ENCODE measurements at places on chromosomes 1 and 21. TPM values are rescaled to one million over a fixed set of nuclear protein-coding genes. Genes with fewer than 3 reads are reported as not detected.

GRCh38 chr1:10866321-10867093 lies 70.1 kb upstream of the CASZ1 start:
- H3K4me3 ChIP-seq, result peak overlapping the region; percentile 16
- H3K27me3 ChIP-seq, result peaks cover 9% of the 10 kb centered on the region
- H3K4me1 ChIP-seq, result peaks cover 11% of the 10 kb centered on the region

GRCh38 chr1:107262467-107263286 lies 121.8 kb downstream of the NTNG1 start:
- H3K27me3 ChIP-seq, result no peaks in the 10 kb centered on the region
- H3K27ac ChIP-seq, result no peak overlapping the region
- no peaks in the 10 kb centered on the region for H3K36me3 ChIP-seq
- H3K4me1 ChIP-seq, result no peaks in the 10 kb centered on the region

DNA sequence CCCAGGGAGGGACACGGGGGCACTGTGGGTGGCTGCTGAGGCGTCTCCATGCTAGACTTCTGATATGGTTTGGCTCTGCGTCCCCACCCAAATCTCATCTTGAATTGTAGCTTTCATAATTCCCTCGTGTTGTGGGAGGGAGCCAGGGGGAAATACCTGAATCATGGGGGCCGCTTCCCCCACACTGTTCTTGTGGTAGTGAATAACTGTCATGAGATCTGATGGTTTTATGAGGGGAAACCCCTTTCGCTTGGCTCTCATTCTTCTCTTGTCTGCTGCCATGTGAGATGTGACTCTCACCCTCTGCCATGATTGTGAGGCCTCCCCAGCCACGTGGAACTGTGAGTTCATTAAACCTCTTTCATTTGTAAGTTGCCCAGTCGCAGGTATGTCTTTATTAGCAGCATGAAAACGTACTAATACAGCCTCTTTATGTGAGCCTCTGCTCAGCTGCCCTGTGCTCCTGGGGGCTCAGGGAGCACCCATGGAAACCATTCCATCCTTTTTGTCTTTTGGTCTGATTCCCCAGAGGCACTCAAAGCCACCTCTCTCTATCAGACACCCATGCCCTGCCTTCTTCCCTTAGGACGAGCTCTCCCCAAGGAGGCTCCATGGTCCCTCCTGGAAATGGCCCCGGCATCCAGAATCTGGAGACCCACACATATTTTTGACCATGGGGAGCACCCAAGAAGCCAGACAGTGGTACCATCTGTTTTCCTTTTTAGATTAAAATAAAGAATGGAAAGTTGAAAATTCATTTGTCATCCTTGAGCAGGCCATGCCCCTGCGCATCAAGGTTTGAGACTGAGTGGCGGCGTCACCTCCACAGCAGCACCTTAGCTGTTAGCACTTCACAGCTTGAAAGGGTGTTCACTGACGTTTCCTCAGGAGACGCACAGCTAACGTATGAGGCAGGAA lies 65.9 kb upstream of the FAM20B start:
- no peaks in the 10 kb centered on the region for H3K27me3 ChIP-seq
- no peak for DNase-seq
- H3K36me3 ChIP-seq, result no peaks in the 10 kb centered on the region
- no peaks in the 10 kb centered on the region for H3K4me1 ChIP-seq
- no peak overlapping the region for H3K4me3 ChIP-seq

DNA sequence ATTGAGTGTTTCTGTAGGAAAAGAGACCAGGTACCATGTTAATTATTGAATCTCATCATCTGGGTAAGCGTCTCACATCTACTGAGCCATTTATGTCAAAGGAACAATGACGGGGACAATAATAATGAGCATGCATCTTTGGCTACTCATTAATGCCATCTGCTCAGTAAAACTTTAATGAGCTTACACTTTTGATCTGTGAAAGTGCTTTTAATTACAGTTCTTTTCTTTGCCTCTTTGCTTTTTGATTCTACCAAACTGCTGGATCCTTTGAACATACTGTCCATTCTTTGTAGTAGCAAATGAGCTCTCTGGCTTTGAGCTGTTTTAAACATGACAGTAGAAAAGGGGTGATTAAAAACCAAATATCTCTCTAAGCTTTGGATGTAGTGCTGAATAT lies 181.2 kb upstream of the IVNS1ABP start:
- H3K4me3 ChIP-seq, result no peak overlapping the region
- no peaks in the 10 kb centered on the region for H3K4me1 ChIP-seq
- H3K36me3 ChIP-seq, result no peaks in the 10 kb centered on the region

GRCh38 chr1:38724160-38725131 lies 135.1 kb downstream of the RRAGC start:
- peaks cover 31% of the 10 kb centered on the region for H3K27me3 ChIP-seq
- DNase-seq, result no peak
- H3K27ac ChIP-seq, result no peak overlapping the region
- H3K4me1 ChIP-seq, result no peaks in the 10 kb centered on the region
- no peak overlapping the region for H3K4me3 ChIP-seq

DNA sequence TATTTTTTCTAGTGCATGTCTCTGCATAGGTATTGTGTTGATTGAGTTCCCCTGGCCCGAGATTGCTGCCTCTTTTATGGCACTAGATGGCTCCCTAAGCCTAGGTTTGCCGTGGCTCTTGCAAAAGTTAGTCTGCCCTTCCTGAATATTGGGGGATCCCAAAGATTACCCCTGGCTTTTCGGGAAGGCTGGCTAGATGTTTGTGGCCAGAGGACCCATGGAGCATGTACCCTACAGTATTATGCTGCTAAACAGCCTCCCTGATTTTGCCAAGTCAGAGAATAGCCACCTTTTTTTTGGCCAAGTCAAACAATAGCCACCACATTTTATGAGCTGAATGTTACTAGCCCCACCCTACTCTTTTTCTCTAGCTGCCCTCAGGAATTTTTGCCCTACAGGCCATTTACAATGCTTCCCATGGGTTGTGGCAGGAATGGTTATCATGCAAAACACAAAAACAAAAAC lies 343.2 kb downstream of the OLFM3 start:
- no peaks in the 10 kb centered on the region for H3K4me1 ChIP-seq
- DNase-seq, result peak; percentile 18
- no peak overlapping the region for H3K27ac ChIP-seq
- no peak overlapping the region for H3K4me3 ChIP-seq
- no peaks in the 10 kb centered on the region for H3K27me3 ChIP-seq

DNA sequence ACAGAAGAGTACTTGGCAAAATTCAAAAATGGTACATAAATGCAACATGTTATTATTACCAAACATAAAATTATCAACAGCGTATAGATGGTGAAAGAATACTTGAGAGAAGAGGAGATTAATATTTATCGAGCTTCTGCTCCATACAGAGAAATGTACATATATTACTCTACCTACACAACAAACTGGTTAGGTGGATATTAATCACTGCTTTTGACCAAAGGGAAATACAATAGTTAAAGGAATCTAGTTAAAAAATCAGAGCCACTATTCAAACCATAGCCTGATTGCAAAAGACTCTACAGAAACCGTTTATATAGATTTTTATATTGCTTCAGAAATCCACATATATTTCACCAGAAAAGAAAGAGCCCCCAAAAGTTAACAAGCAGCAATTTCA lies 379.3 kb upstream of the PRMT6 start:
- no peak overlapping the region for H3K27ac ChIP-seq
- DNase-seq, result no peak
- H3K27me3 ChIP-seq, result no peaks in the 10 kb centered on the region
- H3K4me1 ChIP-seq, result no peaks in the 10 kb centered on the region
- H3K36me3 ChIP-seq, result no peaks in the 10 kb centered on the region
- H3K4me3 ChIP-seq, result no peak overlapping the region

DNA sequence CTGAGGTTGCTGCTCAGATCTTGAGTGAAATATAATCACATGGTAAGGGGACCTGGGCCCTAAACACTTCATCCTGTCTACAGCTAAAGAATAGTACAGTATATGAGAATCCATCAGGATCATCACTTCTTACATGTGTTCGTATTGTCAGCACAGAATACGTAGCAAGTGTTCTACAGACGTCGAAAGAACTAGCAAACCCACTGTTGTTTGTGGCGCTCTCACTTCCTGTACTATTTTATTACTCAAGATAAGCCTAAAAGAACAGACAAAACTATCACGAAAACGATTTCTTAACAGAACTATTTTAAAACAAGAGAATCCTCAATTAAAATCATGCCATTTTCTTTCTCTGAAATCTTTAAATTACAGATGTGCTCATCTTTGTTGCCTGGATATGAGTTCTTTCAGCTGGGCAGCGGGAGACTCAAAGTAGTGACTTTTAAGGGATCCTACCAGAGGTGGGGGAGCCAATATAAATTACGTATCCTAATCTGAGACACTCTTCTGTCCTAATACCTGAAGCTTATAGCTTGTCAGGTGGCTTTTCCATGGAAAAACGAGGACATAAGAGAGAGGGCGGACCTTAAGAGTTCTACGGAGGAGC lies 724 bp downstream of the ST7L start:
- DNase-seq, result no peak
- peaks cover 24% of the 10 kb centered on the region for H3K4me1 ChIP-seq

DNA sequence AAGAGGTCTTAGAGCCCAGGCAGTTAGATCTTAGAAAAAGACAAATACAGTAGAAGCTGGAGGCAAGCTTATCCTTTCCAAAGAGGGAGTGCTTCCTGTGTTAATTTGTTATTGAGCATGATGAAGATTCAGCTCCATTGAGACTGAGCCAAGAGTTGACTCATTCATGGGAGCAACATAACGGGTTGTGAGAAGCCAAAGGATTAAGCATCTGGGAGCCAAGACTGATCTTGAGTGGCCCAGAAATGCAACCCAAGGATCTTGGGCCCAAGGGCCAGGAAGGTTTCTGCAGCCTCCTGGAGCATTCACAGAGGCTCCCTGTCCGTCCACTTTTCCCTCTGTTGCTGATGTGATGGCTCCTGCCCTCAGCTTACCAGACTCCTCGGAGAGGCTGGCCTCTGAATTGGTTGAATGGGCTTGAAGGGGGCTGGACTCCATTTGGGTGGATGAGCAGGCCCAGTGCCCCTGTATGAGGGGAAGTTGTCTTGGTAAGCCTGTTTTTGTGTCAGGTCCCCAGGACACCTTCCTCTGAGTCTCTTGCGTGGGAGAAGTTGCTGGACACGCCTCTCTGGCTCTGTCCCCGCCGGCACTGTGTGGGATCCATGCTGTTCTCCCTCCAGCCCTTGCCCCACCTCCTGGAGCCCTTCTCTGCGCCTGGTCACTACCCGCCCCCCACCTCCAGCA lies 42.4 kb downstream of the PDE9A start:
- no peak for DNase-seq
- H3K4me3 ChIP-seq, result no peak overlapping the region
- H3K4me1 ChIP-seq, result no peaks in the 10 kb centered on the region
- no peaks in the 10 kb centered on the region for H3K27me3 ChIP-seq
- H3K36me3 ChIP-seq, result no peaks in the 10 kb centered on the region

GRCh38 chr21:20970691-20971090 lies 27.5 kb upstream of the NCAM2 start:
- no peak overlapping the region for H3K4me3 ChIP-seq
- DNase-seq, result no peak
- no peak overlapping the region for H3K27ac ChIP-seq

DNA sequence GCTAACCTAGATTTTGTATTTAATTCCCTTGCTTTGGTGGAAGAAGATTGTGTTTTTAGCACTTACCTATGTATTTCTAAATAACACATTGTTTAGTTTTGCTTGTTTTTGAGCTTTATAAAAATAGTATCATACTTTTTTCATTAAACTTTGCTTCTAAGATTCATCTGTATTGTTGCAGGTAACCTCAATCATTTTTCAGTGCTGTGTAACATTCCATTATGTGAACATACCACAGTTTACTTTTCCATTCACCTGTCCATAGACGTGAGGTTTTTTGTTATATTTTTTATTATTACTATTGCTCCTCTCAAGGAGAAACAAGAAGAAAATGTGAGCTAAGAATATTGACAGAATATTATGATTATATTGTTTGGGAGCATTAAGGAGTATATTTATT lies 15.2 kb upstream of the PLEKHO1 start:
- peaks cover 3% of the 10 kb centered on the region for H3K4me1 ChIP-seq
- no peak overlapping the region for H3K27ac ChIP-seq
- DNase-seq, result no peak
- H3K36me3 ChIP-seq, result no peaks in the 10 kb centered on the region

DNA sequence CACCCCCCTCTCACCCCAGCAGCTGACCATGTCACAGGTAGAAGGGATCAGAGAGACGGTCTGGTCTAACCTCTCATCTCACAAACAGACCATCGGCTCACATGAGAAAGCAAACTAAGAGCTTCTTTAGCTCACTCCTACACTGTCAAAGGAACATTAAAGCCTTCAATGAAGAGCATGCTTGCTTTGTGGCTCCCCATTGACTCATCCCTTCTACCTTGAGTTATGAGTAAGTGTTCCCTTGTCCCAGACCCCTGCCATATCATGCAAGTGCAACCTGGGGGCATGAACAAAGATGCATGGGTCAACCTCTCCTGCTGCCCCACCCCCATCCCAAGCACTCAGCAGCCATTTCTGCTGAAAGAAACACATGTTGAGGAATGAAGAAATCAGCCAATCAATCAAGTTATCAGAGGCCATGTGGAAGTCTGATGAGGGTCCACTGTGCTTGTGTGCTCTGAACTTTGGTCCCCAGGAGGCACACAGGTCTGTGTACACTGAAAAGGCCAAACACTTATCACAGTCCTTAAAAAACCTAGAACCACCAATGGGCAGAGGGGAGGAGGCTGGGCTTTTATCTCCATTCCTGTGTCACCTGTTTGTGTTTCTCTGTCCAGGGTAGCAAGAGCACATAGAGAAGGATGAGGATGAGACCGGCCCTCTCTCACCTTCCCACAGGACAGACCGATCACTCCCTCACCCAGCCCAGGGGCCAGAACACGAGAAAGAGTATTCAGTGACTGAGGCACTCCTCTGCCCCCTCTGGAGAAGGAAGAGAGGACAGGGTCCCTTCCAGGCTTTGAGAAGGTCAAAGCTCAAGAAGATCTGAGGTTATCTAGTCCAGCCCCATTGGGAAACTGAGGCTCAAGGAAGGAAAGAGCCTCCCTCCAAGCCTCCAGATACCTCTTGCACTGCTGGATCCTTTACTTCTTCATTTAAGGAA lies 9.5 kb downstream of the ETNK2 start:
- no peaks in the 10 kb centered on the region for H3K4me1 ChIP-seq
- H3K36me3 ChIP-seq, result no peaks in the 10 kb centered on the region
- H3K27ac ChIP-seq, result no peak overlapping the region
- H3K27me3 ChIP-seq, result no peaks in the 10 kb centered on the region
- no peak overlapping the region for H3K4me3 ChIP-seq

- no peaks in the 10 kb centered on the region for H3K36me3 ChIP-seq
- H3K27me3 ChIP-seq, result no peaks in the 10 kb centered on the region
- peaks cover 8% of the 10 kb centered on the region for H3K4me1 ChIP-seq
These were observed 73.0 kb downstream of the CD46 start for GRCh38 chr1:207824691-207825408.

Gene CD2
- total RNA-seq, result 0.57 TPM

Gene SERPINC1
- total RNA-seq, result 0.61 TPM

Gene OPTC
- not detected for total RNA-seq

Gene TNNI3K
- 0.49 TPM for total RNA-seq

Gene VPS26C
- 42.1 TPM for total RNA-seq

Gene CFHR4
- not detected for total RNA-seq

Gene FAM229A
- total RNA-seq, result 16.1 TPM

Gene AGMAT
- not detected for total RNA-seq

Gene LRRC39
- total RNA-seq, result 0.54 TPM

Gene ESPN
- 114 TPM for total RNA-seq

Gene LINGO4
- not detected for total RNA-seq
